CD4-positive, CD25-positive, alpha-beta regulatory T cell (primary cell): ENCODE measurements at places on chromosomes 2 and 18.

DNA sequence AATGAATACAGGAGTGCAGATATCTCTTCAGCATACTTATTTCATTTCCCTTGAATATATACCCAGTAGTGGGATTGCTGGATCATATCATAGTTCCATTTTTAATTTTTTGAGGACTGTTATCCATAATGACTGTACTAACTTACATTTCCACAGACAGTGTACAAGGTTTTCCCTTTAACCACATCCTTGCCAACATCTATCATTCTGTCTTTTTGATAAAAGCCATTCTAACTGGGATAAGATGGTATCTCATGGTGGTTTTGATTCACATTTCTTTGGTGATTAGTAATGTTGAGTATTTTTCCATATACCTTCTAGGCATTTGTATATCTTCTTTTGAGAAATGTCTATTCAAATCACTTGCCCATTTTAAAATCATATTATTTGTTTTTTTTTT is 325.2 kb downstream of the CYP26B1 start:
- no peak for DNase-seq

DNA sequence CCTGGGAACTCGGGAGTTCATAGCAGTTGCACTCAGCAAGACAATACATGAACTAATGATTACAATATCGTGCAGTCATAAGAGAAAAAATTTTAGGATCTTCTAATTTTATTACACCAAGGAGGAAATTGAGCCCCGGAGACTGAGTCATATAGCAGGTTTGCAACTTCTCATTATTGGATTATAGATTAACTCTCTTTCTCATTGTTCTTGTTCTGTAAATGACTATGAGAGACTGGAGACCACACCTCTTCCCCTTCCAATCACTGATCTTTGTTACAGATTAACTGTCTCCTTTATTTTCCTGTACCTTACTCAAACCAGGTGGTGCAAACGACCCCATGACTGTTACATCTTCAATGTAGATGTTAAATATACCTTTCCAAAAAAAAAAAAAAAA is 435.8 kb upstream of the DDX18 start:
- DNase-seq: no peak

DNA sequence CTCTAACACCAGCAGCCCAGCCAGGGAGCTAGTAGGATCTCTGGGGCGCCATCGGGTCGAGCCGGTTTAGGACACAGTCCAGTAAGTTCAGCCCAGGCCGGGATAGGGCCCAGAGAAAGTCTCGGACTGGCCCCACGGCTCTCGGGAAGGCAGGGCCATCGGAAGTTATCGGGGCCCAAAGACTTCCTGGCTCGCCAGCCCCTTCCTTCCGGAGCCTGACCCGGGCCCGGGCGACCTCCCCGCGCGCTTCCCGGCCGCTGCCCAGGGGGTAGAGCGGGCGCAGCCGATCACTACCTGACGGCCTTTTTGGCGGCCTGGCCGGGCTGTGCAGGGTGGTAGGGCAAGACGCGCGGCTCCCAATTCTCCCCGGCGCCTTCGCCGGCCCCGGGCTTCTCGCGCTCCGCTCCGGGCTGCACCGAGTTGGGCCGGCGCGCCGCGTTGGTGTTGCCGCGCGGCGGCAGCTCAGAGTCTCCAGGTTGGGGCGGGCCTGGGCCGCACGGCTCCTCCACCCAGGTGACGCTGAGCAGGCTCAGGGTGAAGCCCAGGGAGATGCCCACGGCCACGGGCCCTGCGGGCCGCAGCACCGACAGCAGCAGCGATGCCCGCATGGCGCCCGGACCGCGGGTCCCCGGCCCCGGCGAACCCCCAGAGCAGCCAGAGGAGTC is 546 bp downstream of the CHPF start:
- no peak for DNase-seq

DNA sequence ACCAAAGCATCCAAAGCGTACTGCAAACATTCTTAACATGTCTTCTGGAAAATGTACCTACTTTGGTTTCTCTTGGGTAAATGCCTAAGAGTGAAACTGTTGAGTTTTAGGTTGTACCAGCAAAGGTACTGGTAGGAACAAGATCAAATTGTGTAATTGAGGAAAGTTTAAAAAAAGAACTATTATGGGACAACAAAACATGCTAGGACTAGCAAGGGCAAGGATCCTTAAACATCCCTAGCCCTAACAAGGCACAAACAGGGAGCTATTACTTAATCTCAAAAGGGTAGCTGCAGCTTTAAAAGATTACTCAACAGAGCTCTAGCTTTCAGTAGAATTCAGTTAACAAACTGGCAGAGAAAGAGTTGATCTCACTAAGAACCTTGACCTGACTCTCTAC is 56.0 kb upstream of the GRB14 start:
- DNase-seq: no peak

DNA sequence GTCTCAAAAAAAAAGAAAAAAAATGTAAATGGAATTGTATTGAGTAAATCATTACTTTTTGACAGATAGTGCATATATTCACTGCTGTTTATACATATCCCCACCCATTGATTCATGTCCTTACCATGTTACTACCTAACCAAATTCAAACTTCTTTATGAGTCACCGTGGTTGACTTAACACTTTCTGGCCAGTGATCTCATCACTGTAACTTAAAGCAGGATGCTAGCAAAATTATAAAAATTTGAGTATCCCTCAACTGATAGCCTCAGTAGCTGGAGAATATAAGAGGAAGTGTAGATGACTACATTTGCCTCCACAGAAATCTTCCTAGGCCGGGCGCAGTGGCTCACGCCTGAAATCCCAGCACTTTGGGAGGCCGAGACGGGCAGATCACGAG is 13.4 kb downstream of the CNOT9 start:
- no peak for DNase-seq

DNA sequence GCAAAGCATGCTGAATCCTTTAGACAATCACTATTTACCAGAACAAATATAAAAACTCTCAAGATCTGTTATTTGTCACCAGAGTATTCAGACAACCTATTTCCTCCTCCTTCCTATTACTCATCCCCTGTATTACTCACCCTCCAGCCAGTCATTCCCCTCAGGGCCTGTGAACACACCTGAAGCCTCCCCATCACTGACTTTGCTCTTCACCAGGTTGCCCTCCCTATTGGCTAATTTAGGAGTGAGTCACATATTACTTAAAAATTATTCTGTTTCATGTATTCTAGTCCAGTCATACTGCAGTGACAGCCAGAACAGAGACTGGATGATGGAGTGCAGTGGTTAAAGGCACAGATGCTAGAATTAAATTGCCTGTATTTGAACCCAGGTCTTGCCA is 3.7 kb upstream of the ATG16L1 start:
- DNase-seq: peak; percentile 62

DNA sequence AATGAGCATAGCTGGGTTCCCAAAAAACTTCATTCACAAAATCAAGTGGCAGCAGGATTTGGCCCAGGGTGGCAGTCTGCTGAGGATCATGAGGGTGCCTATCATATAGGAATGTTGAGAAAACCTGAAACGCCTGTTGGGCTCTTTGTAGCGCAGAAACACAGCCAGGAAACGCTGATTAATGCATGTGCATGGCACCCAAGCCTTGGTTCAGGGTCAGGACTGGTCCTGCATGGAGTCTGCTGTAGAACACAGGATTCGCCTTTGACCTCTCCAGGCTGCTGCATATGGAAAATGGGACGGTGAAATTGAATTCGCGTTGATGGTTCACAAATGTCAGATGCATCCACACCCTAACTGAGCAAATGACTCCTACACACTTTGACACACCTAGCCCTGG is 227.9 kb upstream of the COPS8 start:
- DNase-seq: no peak

- no peak for DNase-seq
Observed at GRCh38 chr2:26477911-26478253, at the start of gene OTOF. TSS of gene OTOF (minus strand) at chr2:26478124.

- DNase-seq: no peak
Observed at GRCh38 chr18:46387441-46388131, 269.4 kb downstream of the LOXHD1 start.

DNA sequence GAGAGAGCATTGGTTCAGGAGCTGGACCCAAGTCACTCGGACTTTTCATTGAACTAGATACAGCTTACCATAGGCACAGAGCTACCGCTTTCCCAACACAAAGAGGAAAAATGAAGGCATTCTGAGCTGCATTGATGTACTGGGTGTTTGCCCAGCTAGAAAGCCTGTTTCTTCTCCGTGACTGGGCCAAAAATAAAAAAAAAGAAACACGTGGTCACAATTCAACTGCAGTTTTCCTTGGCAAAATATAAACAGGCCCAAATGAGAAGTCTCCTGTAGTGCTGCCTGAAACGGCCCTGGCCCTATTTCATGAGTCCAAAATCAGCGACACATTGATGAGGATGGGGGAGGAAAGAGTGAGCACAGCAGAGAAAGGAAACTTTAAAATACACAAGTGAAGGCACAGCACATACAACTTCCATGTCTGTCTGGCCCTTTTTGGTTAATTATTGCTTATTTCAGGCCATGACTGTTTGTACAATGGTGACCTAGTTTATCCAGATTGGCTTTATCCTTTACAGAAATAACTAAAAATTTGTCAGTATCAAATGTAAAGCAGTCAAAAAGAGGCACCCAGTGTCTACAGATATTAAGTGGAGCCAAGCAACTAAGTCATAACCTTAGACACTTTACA is 179.7 kb downstream of the ICOS start:
- no peak for DNase-seq

DNA sequence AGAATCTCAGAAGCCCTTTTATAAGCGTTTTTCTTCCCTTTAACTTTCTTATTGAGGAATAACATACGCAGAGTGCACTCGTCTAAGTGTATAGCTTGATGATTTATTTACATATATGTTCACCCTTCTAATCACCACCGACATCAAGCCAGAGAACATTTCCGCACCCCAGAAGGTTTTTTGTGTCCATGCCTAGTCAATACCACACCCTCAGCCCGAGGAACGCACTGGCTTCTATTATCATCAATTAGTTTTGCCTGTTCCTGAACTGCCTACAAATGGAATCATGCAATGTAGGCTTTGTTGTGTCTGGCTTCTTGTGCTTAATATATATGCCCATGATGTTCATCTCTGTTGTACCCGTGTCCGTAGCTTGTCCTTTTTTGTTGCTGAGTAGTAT is 27.7 kb downstream of the SDC1 start:
- DNase-seq: no peak

- no peak for DNase-seq
Observed at GRCh38 chr2:192424243-192424642, 229.5 kb upstream of the TMEFF2 start.

- no peak for DNase-seq
Observed at GRCh38 chr2:214322662-214323061, 88.2 kb upstream of the VWC2L start.

DNA sequence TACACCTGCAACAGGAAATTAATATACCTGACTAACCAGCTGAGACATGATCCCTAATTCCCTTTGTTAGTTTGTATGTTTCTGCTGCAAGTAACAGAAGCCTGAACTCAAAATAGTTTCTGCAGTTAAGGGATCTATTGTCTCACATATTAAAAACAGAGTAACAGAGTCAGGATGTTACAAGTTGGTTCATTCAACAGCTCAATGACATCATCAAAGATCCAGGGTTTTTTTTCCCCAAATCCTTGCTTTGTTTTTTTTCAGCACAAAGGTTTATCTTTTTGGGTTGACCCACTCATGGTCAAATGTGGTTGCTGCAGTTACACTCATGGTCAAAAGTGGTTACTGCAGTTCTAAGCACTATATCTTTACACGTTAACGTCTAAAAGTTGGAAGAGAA is 35.0 kb upstream of the DNAH7 start:
- no peak for DNase-seq

DNA sequence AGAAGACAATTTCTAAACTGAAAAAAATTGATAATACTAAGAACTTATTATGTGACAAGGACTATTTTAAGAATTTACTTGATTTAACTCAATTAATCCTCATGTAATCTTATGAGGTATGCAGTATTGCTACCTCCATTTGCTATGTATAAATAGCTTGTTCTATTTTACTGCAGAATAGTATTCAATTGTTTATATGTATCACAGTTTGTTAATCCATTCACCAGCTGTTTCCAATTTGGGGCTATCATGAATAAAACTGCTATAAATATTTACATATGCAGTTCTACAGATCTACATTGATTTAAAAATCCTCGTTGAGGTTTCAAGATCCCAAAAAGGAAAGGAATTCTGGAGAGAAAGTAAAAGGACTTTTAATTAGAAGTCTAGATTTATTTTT is 54.8 kb upstream of the DOCK10 start:
- DNase-seq: no peak

GRCh38 chr2:36587101-36587500 is 10.9 kb downstream of the FEZ2 start:
- DNase-seq: no peak

DNA sequence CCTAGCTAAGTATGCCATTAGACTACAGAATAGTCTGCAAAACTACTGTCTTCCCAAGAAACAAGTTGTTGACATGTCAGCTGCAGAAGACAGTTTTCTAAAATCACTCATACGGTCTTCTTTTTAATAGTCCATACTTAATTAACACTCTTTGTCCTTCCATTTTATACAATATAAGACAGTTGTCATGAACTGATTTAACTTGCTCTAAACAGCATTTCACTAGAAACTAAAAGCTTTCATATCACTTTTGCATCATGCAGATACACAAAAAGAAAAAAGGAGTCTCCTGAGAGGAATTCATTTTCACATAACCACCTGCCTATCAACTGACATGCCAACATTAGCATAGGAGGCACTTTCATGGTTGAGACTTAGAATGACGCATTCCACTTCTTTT is 1159.6 kb upstream of the CHAC2 start:
- DNase-seq: no peak

DNA sequence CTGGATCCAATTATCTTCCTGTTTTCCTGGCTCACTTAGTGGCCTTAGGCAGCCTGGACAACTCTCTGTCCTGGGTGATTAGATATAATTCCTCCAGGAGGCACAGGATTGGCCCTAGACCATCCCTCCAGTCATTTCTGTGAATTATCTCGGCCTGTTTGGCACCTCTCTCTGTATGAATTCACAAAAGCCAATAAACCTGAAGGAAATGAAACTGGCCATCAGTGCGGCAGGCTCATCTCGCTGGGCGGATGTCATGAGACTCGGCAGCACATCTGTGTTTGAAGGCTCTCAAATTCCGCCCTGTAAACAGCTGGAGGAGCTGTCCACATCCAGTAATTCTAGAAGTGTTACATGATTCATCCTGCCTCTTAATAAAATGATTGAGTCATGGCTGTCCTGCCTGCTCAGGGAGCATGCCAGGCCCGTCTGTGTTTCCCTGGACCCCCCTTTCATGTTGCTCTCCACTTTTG is 38.6 kb downstream of the ACOXL start:
- DNase-seq: no peak

GRCh38 chr18:34871435-34871834 is 161.3 kb downstream of the DTNA start:
- DNase-seq: peak; percentile 3

- DNase-seq: no peak
Observed at GRCh38 chr2:161138429-161138828, 21.8 kb upstream of the TANK start.

- DNase-seq: no peak
Observed at GRCh38 chr2:9150568-9150900, 56.1 kb upstream of the ASAP2 start.
